ENCODE measurements at places on chromosomes 5 and 9.
A peak's percentile ranks its signal among the peaks of the same experiment; 100 is the strongest.

- no peak for DNase-seq
Measured at GRCh38 chr5:5612096-5612495, 189.6 kb downstream of the ICE1 start.

DNA sequence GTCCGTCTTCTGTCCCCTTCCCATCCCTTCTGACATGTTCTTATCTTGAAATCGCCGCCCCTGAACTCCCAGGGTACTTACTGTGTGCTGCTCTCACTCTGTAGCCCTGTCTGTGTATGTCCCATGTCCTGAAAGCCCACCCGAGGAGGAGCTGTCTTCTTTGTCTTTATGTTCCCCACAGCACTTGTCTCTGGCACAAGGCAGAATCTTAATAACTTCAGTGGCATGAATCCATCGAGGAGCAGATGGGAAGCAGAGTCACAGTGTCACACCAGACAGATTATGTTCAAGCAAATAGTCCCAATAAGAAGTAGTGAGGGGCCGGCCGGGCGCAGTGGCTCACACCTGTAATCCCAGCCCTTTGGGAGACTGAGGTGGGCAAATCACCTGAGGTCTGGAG, 29.7 kb upstream of the LTC4S start:
- no peak for DNase-seq

- DNase-seq = no peak
Measured at GRCh38 chr5:78593465-78593864, 55.1 kb downstream of the LHFPL2 start.

- DNase-seq = no peak
Measured at GRCh38 chr5:152389208-152389849, 15.8 kb downstream of the NMUR2 start.

DNA sequence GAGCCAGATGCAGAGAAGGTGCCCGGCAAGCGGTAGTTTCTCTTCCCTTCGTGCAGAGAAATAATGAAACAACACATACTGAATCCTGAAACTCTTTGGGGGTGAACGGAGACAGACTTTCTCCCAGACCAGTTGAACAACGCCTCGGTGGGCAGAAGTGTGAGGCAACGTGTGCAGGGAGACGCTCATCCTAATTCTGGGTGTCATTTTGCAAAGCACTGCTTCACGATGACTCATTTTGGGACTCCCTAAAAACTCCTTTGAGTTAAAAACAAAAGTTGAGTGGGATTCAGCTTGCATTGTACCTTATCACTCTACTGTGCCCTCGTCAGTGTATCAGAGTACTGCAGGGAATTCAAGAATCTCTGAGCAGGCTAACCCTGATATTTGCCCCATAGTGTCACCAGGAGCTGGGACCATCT, 3.5 kb upstream of the NEK6 start:
- peak; percentile 44 for DNase-seq

- DNase-seq = no peak
Measured at GRCh38 chr9:135199489-135199888, 112.0 kb downstream of the OLFM1 start.

DNA sequence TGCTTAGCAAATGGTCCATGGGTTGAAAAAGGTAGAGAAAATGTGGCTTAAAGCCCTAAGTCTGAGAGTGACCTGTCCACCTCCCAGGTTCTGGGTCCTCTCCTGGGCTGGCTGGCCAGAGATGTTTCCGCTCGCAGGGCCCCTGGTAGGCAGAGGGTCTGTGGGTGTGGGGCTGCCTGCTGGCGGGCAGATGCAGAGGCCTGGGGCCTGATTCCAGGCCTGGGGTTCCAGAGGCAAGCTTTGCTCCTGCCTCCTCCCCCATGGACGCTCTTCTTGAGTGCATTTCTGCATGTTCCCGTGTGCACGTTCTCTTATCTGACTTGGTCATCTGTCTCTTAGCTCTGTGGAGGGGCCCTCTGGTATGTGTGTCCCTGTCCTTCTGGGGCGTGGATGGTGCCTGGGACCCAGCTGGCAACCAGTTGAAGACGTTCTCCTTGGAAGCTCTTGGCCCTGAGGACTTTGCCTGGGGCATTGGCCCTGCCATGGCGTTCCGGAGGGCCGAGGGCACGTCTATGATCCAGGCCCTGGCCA, 3.8 kb downstream of the MIGA2 start:
- no peak for DNase-seq
